ENCODE measurements at places on chromosomes 3 and 15. TPM values are rescaled to one million over a fixed set of nuclear protein-coding genes. Genes with fewer than 3 reads are reported as not detected.

DNA sequence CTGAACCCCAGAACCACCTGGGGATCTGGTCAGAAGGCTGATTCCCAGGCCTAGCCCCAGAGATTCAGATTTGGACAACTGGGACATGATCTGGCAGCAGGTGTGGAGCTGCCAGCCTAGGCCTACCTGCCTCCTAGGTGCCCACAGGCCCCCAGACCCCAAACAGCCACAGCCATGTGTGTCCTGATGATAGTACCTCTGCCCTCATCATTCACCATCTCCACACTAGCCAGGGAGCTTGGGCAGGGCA lies 34.7 kb downstream of the HMCES start:
- DNase-seq = no peak

DNA sequence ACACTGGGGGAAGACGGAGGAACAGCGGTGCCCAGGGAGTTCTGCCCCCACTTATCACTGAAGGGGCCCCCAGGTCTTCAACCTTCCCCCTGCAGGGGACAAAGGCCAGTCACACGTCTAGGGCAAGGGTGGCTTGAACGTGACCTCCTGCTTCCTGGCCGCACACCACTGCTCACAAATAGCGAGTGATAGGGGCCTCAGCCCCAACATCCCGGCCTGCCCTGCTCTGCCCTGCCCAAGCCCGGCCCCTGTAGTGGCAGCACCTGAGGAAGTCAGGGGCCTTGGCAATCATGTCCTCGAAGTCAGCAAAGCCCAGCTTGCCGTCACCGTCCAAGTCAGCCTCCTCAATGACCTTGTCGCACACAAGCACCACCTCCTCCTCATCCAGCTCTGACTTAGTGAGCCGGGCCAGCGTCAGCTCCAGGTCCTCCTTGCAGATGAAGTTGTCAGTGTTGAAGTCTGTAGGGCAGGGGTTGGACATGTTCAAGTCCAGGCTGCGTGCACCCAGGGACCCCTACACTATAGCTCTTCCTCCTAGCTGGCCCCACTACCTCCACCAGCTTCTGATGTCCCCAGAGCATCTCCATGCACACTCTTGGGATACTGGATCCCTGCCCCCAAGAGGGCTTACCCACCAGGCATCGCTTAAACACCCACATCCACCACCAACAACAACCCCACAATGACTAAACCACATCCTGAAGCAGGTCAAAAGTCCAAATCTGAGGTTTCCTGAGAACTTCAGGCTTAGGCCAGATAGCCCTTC lies 13.3 kb downstream of the SH2D7 start:
- no peak for DNase-seq

- no peak for DNase-seq
Measured at GRCh38 chr15:68230157-68231100, 901 bp upstream of the CLN6 start.

- DNase-seq = no peak
Measured at GRCh38 chr3:177597311-177598096, 400.2 kb upstream of the TBL1XR1 start.

- DNase-seq = no peak
Measured at GRCh38 chr3:78348664-78349063, 1308.8 kb downstream of the ROBO2 start.

Gene CSNK1G1
- total RNA-seq = 19.6 TPM

Gene ANAPC13
- 61.8 TPM for total RNA-seq

DNA sequence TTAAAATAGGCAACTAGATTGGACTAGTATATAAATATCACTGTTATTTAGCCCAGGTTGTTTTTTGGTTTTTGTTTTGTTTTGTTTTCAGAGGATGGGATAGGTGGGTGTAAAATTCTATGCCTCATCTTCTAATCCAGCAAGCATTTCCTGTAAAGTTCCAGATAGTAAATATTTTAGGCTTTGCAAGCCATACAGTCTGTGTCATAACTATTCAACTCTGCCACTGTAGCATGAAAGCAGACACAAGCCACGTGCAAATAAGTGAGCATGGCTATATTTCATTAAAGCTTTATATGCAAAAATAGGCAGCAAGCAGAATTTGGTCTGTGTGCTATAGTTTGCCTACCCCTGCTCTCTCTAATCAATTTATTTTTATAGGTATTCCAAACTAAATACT lies 657.3 kb upstream of the TGFBR2 start:
- DNase-seq = no peak

GRCh38 chr15:28021281-28022039 lies 77.7 kb downstream of the OCA2 start:
- DNase-seq = peak; percentile 43

Gene ECE2
- total RNA-seq = not detected

Gene LXN
- total RNA-seq = not detected

Gene CLSTN2
- not detected for total RNA-seq

GRCh38 chr3:132294906-132295305 lies 22.3 kb upstream of the ACP3 start:
- no peak for DNase-seq

- no peak for DNase-seq
Measured at GRCh38 chr3:25826510-25826909, 36.6 kb downstream of the OXSM start.

Gene EPHB3
- total RNA-seq = 15.7 TPM

Gene TUSC7
- total RNA-seq = not detected

Gene FOXL2NB
- 0.18 TPM for total RNA-seq

Gene CPNE9
- total RNA-seq = not detected

DNA sequence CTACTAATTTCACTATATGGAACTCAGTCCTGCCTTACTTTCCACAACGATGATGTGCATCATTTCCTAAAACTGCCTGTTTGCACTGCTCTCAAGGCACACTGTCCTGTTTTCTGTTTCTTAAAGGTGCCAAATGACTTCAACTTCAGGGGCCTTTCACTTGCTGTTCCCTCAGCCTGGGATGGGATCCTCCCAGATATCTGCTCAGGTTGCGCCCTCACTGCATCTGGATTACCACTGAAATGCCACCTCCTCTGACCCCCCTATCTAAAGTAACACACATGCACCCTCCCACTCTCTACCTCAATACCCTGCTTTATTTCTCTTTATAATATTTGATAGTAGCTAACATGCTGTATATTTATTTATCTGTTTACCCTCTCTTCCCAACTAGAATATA lies 123.8 kb upstream of the CMC1 start:
- DNase-seq = no peak

DNA sequence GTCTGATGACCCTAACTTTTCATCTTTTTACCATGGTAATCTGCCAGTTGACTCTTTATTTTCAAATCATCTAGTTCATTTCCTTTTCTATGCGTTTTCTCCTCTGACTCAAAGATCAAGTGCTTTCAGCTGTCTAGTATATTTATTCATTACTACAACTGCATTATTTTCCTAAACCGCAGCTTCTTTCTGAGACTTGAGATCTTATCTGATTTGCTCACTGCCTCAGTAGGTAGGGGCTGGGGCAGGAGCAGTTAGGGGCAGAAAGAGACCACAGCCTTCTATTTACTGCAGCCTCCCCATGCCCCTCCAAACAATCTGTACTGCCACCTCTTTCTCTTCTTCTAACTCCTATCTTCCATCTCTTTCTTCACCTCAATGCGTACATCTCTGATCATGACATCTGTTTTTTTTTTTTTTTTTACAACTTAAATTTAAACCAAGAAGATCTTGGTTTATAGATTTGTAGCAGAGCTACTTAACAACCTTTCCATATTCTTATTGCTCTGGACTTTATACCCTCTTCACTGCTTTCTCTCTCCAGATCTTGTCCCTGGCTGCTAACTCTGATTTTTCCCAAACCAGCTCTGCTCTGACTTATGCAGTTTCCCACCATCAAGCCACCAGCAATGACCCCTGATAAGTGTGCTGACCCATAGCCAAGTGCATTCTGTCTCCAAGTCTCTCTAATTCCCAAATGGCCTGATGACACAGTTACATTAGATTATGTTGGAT lies 52.2 kb downstream of the MOBP start:
- no peak for DNase-seq

GRCh38 chr3:9883706-9884554 lies 3.9 kb upstream of the CIDEC start:
- no peak for DNase-seq

Gene ADGRG7
- total RNA-seq = not detected

GRCh38 chr3:17342119-17342518 lies 400.3 kb downstream of the TBC1D5 start:
- no peak for DNase-seq

GRCh38 chr3:169085827-169086226 lies 577.7 kb downstream of the MECOM start:
- peak; percentile 79 for DNase-seq

Gene SKOR1
- 0.13 TPM for total RNA-seq

All from PC-9 (cell line).